ENCODE measurements at places on chromosomes 7 and 10.
A peak's percentile ranks its signal among the peaks of the same experiment; 100 is the strongest.

DNA sequence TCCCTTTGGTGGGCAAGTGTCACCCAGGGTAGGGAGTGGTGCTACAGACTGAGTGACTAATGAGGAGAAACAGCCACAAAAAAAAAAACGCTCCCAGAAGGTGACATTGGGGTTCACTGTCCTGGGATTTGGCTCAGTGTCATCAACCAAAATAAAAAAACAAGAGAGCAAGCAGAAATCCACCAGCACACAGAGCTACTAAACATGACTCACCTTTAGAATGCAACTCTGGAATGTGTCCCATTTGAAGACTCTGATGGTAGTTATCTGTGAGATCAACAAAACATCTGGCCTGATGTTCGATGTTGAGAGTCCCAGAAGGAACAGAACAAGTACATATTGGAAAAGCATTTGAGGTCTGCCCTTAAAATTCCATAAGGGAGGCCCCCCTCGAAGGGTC is 200.3 kb upstream of the LYZL2 start:
- no peak for DNase-seq

DNA sequence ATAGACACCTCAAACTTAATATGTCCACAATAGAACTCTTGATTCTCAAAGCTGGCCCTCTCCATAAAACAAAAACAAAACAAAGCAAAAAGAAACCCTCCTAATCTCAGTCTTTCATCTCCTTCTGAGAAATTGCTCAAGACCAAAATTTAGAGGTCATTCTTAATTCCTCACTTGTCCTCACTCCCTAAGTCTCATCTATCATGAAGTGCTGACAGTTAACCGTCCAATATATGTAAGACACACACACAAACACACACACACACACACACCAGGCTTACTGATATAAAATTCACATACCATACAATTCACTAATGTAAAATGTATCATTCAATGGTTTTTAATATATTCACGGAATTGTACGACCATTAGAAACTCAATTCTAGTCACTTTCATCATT is 17.0 kb upstream of the SVIL start:
- no peak for DNase-seq

- DNase-seq = no peak
Observed at GRCh38 chr7:53218730-53219504, 183.5 kb downstream of the POM121L12 start.

GRCh38 chr7:94540428-94540827 is 30.8 kb downstream of the CASD1 start:
- no peak for DNase-seq

DNA sequence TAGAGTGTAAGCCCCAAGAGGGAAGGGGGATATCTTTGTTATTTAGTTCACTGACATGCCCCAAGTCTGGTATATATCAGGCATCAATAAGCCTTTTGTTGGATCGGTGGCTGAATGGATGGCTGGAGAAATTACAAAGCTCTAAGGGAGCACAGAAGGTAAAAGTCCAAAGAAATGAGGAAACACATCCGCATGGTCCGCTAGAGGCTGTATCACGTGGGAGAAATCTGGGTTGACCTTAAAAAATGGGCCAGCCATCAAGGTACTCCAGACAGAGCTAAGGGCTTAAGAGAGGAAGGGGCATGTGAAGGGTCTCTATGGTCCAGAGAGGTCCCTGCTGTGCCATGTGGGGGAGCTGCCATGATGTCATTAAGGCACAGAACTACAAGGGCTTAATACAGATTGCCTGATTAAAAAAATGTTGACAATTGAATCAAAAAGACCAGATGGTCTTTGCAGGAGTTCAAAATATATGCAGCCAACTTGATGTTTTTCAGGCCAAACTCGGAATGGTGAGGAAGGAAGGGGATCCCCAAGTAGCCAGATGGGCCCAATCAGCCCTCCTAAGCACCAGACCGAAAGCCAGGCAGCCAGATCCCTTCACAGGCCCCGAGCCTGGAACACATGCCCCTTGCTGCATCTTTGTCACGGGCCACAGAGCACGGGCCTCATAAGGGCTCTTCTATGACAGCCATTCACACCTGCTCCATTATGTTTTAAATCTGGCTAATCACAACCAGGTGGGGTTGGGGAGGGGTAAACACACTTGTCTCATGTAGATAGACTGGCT is 31.9 kb downstream of the SCRN1 start:
- DNase-seq = no peak

- DNase-seq = no peak
Observed at GRCh38 chr7:155090684-155091083, 20.6 kb downstream of the HTR5A start.

DNA sequence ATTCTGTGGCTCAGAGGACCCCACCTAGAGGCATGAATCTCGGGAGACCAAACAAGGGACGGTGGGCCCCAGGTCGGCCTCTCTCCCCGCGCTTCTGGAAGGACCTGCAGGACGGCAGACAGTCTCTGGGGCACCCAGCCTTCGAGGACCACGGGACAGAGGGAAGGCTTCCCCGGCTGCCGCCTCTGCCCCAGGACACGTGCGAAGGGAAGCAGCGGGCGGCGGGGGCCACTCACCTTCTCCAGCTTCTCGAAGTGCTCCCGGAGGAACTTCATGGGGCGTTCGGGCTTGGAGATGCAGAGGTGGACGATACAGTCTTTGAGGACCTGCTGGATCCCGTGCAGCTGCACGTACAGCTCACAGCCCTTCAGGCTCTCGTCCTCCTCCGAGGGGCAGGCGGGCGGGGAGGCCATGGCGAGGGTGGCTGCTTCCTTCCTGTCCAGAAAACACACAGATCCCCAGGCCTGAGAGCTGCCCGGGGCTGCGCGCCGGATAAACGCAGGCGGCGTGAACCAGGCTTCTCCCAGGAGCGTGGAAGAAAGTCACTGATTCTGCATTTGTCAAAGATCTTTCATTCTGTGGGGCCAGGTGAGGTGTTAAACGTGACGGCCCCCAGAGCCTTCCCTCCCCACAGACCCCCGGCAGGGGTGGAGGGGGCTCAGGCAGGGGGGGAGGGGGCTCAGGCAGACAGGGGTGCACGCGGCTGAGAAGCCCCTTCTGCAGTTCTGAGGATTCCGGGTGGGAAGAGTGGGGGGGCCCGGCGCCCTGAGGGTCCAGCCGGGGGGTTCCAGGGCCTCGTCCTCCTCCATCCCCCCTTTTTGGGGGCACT is 15.2 kb upstream of the DNAAF5 start:
- DNase-seq = no peak

DNA sequence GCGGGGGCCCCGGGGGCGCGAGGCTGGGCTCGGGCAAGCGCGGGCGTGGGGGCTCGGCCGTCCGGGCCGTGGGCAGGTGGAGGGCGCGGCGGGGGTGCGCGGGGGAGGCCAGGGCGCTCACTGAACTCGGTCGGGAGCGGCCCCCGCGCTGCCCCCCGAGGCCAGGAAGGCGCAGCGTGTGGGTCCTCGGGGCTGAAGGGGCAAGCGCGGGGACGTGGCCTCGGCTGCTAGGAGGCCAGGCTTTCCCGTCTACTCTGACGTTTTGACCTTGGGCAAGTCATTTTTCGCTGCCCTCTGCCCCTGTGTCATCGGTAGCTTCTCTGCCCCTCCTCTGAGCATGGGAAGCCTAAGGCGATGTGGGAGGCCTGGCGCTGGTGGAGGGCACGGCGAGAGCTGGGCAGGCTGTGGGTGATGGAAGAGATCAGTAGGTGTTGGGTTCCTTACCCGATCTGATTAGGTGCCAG is 441 bp downstream of the FBH1 start:
- DNase-seq = no peak

GRCh38 chr7:2956526-2957368 is 86.9 kb downstream of the CARD11 start:
- no peak for DNase-seq

DNA sequence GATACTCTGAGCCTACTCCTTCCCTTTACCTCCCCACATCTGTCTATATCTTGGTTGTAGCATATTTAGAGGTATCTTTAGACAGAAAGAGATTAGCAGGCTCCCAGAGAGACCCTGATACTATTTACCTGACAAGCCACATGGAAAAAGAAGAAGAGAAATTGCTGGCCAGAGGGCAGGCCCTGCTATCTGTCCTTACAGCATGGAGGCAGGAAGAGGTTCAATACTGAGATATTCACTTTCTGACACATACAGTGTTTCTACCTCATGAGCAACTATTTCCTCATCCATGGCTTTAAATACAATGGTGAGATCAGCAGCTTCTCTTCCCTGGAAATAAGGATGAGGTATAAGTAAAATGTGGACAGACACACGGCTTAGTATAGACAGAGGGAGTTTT is 33.9 kb upstream of the TSPAN13 start:
- no peak for DNase-seq

DNA sequence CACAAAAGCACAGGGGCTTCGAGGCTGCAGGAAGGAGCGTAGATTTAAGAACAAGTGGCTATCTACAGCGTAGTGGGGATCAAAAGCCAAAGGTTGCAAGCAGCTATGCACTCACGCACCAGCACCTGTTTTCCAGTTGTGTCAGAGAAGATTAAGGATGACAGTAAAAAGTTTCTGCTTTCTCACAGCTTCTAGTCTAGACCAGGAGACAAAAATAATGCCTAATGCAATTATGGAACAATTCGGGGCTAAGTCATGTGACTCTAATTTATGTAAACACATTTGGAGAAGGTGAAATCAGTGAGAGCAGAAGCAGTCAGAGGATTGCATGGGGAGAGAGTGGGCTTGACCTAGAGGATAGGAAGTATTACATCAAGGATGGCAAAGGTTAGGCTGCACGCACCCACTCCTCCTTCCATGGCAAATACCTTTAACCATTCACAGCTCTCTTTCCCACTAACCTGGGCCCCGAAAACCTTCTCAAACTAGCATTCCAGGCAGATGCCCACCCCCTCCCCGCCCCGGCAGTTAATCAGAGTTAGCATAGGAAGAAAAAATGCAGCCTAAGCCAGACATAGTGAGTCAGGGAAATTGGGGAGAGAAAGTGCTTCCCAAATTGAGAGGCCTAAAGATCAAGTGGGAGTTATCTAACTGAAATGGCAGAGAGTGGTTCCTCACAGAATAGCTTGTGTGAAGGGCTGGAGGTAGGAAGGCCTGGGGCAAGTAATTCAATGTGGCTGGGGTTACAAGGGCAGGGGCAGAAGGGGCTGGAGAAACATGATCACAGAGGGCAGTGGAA is 48.2 kb upstream of the GPAM start:
- no peak for DNase-seq

GRCh38 chr10:101829561-101830315 is 11.5 kb upstream of the OGA start:
- peak; percentile 84 for DNase-seq

GRCh38 chr7:5063698-5064097 is 18.0 kb downstream of the RBAK start:
- DNase-seq = no peak

- no peak for DNase-seq
Observed at GRCh38 chr7:112082306-112082705, 123.9 kb downstream of the DOCK4 start.

GRCh38 chr7:111138586-111138985 is 47.7 kb downstream of the LRRN3 start:
- DNase-seq = no peak

DNA sequence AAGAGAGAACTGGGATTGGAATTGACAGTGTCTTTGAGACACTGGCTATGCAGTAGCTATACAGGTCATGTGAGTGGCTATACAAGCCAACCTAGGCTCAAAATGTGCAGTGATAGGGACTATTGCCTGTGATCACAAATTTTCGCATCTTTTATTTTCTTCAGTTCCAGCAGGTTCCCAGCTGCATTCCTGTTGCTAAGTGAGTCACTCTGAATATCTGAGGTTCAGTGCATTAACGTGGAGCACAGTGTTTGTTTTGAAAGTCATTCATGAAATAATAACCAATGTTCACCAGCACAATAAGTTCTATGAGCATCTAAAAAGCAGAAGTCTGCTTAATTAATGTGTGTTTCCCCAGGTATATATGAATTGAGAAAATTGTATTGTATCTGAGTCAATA is 1236.0 kb upstream of the CELF2 start:
- no peak for DNase-seq

- no peak for DNase-seq
Observed at GRCh38 chr10:123135415-123136141, at the start of gene HMX3. Gene HMX3 (plus strand): TSS chr10:123135970. CDS start chr10:123136051, 81 bp downstream.

- no peak for DNase-seq
Observed at GRCh38 chr10:14953424-14954000, 384 bp downstream of the DCLRE1C start.

- no peak for DNase-seq
Observed at GRCh38 chr10:118520116-118520742, 75.2 kb downstream of the PRLHR start.

- no peak for DNase-seq
Observed at GRCh38 chr10:44713307-44713706, 197.8 kb upstream of the TMEM72 start.

DNA sequence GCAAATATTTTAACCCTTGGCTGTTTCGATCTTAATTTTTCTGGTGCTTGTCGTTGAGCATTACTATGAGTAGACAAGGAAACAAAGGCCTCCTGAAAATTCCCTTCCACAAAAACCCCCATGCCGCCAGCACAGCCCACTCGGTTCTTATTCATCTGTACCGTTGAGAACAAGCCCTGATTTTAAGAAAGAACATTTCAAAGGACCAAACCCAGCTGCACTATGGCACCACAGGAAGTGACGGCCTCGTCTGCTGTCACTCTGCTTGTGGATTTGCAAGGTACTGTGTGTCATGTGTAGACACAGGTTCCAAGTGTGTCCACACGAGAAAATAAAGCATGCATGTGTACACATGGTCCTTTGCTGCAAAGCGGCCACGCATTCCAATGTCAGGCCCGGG is 285.2 kb downstream of the DNAJB6 start:
- DNase-seq = no peak

DNA sequence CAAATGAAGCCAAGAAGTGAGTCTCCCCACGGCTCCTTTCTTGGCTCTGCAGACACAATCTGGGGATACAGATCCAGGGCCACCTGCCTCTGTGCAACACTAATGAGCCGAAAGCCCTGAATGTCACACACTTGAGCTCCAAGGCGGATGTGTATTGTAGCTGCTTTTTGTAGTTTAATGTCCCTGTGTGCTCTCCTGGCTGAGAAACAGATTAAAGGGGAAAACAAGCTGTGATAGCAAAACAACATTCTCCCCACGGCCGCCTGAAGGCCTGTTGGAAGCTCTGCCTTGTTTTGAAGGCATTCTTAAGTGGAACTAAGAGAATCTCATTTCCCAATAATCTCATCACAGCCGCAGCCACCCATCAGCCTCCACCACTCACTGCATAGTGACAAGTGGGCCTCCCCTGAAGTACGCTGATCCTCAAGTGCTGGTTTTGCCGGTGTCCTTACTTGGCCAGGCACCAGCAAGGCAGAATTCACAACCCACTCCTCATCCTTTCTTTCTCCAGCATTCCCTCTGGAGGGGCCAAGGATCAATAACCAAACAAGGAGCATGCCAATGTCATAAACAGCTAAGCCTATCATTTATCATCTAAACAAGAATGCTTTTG is 44.4 kb upstream of the AMPH start:
- no peak for DNase-seq
